CD4-positive, alpha-beta T cell treated with Interleukin-2 at 100 ng/mL for 4 hours (primary cell): ENCODE measurements at places on chromosomes 1 and 21.

- peak; percentile 61 for DNase-seq
Observed at GRCh38 chr1:206470692-206471414, 577 bp downstream of the IKBKE start.

- DNase-seq = peak; percentile 68
Observed at GRCh38 chr1:206489980-206490770, 17.2 kb upstream of the RASSF5 start.

GRCh38 chr1:37480581-37481288 lies 6.4 kb downstream of the ZC3H12A start:
- no peak for DNase-seq

GRCh38 chr1:23530087-23530746 lies 816 bp downstream of the E2F2 start:
- DNase-seq = no peak

DNA sequence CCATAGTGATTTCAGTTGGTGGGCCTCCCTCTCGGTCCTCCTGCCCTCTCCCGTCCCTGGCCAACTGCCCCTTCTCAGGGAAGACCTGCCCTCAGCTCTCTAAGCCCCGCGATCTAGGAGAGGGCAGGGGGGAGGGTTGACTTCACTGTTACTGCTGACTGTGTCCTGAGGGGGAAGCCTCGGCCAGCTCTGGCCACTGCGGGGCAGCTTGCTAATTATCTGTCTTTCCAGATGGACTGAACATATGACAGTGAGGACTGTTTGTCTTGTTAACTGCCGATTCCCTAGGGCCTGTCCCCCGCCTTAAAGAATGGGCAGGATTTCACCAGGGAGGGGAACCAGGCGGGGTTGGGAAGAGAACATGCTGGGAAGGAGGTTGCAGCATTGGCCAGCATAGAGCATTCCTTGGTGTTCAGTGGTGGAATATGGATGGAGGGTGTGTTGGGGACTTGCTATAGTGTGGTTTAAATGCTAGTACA lies 22.9 kb downstream of the NIPAL3 start:
- DNase-seq = no peak

- no peak for DNase-seq
Observed at GRCh38 chr1:26364956-26365355, 7.6 kb downstream of the ZNF683 start.
